Stimulated activated naive CD8-positive, alpha-beta T cell treated with anti-CD3 and anti-CD28 coated beads, Interleukin-15, Interleukin-2, amounts not matched to agents 100 U/mL and 50 U/mL, for 24 hours (primary cell): ENCODE measurements at places on chromosomes 1 and 21.

- DNase-seq, result no peak
Observed at GRCh38 chr1:183918589-183918988, 113.7 kb downstream of the RGL1 start.

DNA sequence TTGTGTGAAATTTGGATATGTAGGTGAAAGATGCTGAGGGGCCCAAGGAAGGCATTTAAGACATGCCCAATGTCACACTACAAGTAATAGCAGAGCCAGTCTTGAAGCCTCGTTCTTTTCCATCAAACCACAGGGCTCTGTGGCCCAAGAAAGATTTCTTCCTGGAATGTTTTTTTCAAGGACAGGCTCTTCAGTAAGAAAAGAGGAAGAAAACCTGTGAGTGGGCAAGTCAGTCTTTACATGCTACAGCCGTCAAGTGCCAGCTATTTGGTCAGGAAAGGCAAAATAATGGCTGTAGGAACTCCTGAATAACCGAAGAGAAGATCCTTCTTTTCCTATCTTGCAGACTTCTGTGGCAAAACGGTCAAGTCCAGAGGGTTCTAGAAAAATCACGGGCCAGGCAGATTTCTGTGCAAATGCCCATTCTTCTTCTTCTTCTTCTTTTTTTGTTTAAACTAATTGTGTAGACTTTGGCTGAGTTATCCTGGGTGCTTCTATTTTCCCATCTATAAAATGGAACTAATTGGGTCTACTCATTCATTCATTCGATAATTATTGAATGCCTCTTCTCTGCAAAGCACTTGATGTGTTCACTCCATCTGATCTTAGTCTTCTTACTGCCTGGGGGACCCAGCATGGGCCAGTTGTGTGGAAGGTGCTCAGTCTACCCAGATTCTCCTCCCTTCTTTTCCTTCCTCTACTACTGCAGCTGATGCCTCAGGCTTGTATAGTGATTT is 1.9 kb upstream of the ID3 start:
- DNase-seq, result no peak

DNA sequence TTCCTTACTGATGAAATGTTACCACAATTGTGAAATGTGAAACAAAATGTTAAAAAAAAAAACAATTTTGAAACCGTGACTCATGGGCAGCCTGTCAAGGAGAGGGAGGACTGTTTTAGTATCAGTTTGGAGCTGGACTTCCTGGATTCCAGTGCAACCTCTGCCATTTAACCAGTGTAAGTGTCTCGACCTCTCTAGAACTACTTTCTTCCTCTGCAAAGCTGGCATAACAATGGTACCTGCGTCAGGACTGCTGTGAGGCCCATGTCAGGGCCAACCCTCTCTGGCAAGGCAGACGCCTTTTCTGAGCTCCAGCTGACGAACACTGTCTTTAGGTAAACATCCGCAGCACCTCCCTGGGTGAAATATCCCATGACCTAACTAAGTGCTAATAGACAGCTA is 20.9 kb downstream of the URB1 start:
- no peak for DNase-seq

- no peak for DNase-seq
Observed at GRCh38 chr1:116152950-116153691, 41.9 kb downstream of the MAB21L3 start.

DNA sequence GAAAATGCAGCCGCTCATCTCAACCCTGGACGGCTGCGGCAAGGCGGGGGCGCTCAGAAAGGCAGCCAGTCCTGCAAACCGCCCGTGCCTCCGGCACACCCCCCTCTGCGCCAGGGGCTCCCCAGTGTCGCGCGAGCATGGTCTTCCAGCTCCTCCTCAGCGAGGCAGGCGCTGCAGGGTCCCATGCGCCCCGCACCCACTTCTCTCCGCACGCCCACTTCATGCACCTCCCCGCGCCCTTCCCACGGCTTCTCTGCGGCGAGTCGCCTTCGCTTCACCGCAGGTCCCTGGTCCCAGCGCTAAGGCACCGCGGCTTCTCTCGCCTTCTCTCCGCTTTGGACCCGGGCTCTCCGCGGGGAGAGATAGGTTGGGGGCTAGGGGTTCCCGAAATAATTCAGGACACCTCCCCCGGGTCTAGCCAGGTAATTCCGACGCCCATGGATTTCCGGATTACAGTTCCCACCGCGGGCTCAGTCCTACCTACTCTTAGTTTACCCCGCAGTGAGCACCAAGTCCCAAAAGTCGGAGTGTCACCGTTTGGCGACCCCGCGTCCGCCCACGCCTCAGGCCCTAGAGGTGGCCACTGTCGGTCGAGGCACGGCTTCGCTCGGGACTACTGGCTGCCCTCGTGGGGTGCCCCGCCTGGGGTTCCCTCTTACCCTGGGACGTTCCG is 67.5 kb downstream of the SYT2 start:
- no peak for DNase-seq
